ENCODE measurements at places on chromosomes 12 and 14.

DNA sequence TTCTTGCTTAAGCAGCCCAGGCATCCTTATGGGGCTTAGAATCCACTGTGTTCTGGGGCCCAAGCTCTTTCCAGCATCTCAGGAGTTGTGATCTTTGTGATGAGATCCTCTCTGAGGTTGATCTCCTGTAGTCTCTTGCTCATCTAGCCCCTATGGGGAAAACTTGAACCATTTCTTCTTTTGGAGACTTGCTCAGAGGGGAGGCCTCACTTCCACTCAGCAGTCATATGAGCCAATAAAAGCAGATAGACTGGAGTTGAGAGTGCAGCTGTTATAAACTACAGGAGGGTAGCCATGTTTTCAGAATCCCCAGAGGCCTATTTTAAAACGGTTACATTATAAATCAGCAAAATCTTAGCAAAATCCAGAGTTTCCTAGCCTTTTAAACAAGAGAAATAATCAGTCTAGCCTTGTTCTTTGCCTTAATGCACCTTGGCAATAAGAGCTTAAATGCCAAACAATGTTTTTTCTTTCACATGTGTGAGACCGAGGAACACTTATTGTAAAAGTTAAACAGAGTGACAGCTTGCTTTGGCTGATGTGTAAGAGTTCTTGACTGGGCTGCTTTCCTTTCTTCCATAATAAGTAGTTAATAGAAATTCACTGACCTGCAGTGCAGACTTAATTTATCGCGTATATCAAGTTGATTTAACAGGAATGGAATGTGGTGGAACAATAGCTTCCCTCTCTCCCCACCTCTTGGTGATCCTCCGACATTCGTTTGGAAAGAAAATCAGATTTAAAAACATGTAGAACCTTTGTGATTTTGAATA lies 168.3 kb downstream of the NEDD1 start:
- DNase-seq: no peak

DNA sequence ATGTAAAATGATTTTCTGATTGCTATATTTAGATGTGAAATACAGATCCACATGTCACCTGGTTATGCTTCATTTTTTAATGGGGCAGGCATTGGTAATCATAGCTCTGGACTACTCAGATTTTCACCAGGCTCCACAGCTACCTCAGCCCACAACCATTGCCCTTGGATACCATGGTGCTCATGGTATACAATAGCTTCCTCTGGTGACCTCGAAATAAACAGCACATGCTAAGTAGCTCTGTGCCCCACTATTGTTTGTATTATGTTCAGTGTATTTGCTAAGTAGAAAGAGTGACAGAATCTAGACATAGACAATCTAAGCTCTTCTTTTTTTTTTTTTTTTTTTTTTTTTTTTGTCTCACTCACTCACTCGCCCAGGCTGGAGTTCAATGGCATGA lies 274.4 kb upstream of the USP15 start:
- no peak for DNase-seq

DNA sequence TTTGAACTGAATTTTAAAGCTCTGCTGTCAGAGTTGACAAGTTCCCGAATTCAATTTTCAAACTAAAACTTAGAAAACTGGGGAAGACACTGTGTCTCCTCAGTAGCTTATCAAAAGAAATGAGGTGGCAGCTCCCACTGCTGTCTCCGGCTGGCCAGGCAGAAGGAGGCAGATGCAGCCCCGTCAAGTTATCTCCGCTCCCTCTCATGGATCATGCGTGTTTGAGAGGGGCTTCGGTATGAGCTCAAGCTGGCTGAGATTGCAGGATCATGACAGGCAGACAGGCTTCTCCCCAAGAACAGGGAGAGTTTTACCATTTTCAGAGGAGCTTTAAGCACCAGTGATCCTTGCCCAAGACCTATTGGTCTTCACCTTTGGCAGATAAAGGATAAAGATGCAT lies 88.8 kb downstream of the NEDD1 start:
- DNase-seq: no peak

GRCh38 chr12:39105111-39105510 lies 199.7 kb upstream of the CPNE8 start:
- no peak for DNase-seq

- DNase-seq: no peak
These were observed 17.5 kb upstream of the GPR132 start for GRCh38 chr14:105082703-105083102.

DNA sequence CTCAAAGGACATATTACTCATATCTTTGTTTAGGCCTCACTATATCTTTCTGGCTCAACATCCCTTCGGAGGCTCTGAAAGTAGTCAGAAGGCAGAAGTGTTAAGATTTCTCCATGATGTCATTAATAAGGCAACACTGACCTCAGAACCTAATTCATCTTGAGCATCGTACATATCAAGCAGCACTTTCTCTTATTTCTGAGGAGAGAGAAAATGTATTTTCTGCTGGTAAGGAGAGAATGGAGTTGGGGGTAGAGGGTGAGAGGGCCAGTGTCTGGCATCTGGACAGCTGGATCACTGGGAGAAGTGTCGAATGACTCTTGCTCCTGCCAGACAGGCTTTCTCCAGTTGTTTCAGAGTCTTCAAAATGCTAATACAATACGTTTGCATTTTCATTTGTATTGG lies 213.2 kb upstream of the PRICKLE1 start:
- no peak for DNase-seq

GRCh38 chr12:46260913-46261476 lies 7.8 kb downstream of the SLC38A1 start:
- DNase-seq: no peak

DNA sequence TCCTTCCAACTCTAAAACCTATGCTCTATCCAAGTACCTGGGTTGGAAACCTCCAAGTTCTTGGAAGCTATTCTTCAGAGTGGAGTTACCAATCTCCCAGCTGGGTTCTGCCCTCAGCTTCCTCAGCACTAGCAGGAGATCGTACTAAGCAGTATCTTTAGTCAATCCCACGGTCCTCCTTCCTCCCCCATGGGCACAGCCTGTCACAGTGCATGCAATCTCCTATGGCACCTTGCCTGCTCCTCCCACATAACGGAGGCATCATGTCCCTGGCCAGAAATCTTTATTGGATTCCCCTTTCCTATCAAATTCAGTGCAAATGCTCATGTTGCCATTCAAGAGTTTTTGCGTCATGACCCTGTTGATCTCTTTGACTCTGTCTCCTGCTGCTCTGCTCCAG lies 5.4 kb upstream of the LPAR5 start:
- DNase-seq: no peak

GRCh38 chr14:103361867-103362266 lies 23.3 kb upstream of the MARK3 start:
- no peak for DNase-seq

DNA sequence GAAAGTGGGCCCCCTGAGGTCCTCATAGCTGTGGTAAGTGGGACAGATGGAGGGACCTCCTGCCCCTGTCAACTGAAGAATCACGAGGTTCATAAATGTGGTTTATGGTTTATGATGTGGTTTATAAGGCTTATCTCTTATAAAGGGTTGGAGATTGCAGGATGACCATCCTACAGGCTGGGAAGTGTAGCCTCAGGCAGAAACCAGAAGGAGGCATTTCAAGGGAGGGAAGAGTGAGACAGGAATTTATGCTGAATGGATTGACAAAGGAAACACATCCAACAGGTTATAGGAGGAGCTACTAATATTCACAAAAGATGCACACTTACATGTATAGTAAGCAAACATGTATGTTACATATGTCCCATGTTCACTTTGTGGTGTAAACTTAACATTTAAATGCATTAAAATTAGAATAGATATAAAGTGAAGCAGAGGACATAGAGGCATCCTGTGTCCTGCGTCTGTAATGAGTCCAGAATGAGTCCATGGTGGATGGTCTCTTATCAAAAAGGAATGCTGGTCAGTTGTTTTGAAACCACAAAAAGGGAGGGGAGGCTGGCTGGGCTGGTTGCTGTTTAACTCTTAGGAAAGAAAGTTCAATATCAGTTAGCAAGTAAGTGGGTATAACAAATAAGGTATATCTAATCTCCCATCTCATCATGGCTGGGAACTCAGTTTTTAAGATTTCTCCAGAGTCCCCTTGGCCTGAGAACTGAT lies 149.0 kb upstream of the RMST start:
- no peak for DNase-seq

GRCh38 chr12:93197067-93197593 lies 180.6 kb upstream of the NUDT4 start:
- no peak for DNase-seq

DNA sequence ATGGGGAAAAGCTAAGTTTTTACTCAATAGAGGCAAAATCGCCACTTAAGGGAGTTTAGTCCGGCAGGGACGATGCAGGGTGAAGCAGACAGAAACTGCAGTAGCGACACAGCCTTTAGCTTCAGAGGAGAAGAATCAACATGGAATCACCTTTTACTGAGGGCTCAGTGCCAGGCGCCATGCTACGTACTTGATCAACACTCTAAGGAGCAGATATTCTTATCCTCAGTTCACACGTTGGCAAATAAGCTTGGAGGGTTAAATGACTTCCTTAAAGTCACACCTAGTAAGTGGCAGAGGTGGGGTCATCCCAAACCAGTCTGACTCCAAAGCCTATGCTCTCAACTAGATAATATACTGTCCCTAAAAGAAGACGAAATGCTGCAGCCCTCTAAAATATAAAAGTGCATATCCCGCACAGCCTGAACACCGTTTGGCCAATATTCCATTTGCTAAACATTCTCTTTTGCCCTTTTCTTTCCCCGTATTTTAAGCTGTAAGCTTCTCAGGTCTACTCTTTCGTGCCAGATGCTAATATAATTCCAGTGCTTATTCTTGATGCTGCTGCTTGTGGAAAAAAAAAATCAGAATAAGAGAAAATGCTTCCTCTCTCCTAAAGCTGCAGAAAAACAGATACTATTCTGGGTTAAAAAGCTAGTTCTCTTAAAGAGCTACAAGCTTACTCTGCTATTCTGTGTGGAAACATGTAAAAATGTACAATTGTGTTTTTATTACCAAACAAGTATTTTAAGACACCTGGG lies 10.9 kb downstream of the CCDC92 start:
- DNase-seq: no peak

- no peak for DNase-seq
These were observed 31.0 kb downstream of the FOXN4 start for GRCh38 chr12:109277899-109278762.

DNA sequence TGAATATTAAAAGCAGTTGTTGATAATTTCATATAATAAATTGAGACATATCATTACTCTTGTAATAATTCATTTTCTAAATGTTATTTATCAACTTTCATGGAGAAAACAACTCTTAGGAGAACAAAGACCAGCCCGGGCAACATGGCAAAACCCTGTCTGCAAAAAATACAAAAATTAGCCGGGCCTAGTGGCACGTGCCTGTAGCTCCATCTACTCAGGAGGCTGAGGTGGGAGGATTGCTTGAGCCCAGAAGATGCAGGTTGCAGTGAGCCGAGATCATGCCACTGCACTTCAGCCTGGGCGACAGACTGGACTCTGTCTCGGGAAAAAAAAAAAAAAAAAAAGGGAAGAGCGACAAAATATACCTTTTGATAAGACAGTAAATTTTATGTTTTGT lies 21.2 kb downstream of the SLC35E3 start:
- no peak for DNase-seq

GRCh38 chr12:131553096-131553777 lies 157.7 kb upstream of the SFSWAP start:
- no peak for DNase-seq

DNA sequence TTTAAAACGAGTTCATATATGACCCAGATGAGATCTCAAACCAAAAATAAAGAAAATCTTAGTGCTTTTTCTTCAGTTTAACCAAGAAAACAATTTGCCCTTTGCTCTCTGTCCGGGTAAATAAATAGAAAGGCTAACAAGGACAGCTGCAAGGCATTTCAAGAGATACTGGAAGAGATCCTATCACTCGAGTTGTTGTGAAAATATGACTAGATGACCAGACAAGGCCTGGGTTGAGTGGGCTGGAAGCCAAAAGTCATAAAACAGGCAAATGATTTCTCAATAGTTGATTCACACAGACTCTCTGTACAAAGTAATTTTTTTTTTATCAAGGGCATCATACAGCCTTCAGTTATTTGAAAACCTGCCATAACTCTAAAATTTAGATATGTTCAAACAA lies 55.9 kb upstream of the AVPR1A start:
- DNase-seq: no peak

DNA sequence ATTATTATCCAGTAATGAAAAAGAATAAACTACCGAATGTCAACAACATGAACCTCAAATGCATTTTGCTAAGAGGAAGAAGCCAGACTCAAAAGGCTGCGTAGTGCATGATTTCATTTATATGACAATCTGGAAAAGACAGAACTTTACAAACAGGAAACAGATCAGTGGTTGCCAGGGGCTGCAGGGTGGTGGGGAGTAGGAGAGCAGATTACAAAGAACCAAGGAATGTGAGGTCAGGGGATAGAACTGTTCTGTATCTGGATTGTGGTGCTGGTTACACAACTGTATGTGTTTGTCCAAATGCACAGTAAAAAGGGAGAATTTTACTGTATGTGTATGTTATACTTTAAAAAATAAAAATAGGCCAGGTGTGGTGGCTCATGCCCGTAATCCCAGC lies 89.7 kb upstream of the MYL2 start:
- DNase-seq: no peak

DNA sequence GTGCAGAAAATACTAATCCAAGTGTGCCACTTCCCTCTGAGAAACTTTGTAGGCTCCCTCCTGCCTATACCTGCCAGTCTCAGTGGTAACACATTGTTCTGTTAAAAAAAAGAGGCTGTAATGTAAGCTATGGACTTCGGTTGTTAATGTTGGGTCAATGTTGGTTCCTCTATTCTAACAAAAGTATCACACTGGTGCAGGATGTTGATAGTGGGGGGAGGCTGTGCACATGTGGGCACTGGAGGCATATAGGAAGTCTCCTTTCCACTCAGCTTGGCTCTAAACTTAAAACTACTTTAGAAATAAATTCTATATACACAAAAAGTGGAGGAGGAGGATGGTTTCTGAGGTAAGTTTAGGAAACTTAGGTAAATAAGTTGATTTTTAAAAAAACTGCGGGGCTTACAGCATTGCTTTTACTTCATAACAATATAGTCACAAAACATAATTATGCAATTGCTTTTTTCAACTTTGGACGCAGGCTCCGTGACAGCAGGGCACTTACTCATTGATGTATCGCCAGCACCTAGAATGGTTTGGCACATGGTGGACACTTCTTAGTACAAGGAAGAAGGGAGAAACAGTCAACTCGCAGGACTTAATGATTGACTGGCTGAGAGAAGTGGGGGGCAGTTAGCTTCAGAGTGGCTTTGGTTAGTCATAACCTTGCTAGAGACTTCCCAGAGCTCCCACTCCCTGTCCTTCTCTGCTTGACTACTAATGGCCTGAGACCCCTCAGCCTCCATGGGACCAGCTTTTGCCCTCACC lies 7.9 kb upstream of the NYNRIN start:
- DNase-seq: no peak

- DNase-seq: no peak
These were observed 165.9 kb downstream of the KTN1 start for GRCh38 chr14:55745906-55746305.

DNA sequence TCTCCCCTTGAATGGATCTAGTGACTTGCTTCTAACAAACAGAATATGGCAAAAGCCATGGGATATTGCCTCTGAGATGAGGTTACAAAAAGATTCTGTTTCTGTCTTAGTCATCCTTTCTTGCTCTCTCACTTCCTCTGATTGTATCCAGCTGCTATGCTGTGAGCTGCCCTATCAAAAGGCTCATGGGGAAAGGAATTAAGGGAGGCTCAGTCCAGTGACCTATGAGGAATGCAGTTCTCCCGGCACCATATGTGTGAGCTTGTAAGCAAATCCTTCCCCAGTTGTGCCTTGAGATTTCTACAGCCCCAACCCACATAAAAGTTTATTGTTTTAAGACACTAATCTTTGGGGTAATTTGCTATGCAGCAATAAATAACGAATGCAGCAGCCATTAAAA lies 183.1 kb downstream of the KLHL28 start:
- no peak for DNase-seq
